CD4-positive, alpha-beta T cell treated with Interleukin-6 at 100 ng/mL for 8 hours (primary cell): ENCODE measurements at places on chromosomes 11 and 22.

- DNase-seq, result no peak
Observed at GRCh38 chr11:130112071-130112830, 42.6 kb downstream of the APLP2 start.

DNA sequence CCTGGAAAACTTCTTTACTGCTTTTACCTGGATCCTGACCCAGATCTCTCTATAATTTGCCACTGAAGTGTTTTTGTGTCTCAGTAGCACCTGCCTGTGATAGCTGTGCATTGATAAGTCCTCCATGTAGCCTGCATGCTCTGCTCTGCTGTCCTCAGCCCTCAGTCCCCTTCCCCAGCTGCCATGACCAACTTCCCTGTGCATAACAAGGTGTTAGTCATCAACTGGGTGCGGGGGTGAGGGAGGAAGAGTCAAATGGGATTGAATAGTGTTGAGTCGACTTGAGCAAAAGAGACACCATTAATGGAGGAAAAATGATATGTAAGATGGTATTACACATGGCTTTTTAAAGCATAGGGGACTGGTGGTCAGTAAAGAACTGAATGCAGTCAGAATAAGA, 92.2 kb upstream of the PLET1 start:
- no peak for DNase-seq

- DNase-seq, result no peak
Observed at GRCh38 chr22:42745118-42745517, 24.4 kb upstream of the A4GALT start.

GRCh38 chr11:1746511-1746931, 3.9 kb downstream of the IFITM10 start:
- no peak for DNase-seq

- DNase-seq, result no peak
Observed at GRCh38 chr22:30891781-30892180, 76.8 kb downstream of the MORC2 start.

- DNase-seq, result no peak
Observed at GRCh38 chr22:25039754-25040153, 87.2 kb downstream of the KIAA1671 start.

GRCh38 chr11:64675450-64676260, 47.3 kb downstream of the NRXN2 start:
- DNase-seq, result no peak

GRCh38 chr22:44286646-44287045, 26.1 kb downstream of the SHISAL1 start:
- no peak for DNase-seq

DNA sequence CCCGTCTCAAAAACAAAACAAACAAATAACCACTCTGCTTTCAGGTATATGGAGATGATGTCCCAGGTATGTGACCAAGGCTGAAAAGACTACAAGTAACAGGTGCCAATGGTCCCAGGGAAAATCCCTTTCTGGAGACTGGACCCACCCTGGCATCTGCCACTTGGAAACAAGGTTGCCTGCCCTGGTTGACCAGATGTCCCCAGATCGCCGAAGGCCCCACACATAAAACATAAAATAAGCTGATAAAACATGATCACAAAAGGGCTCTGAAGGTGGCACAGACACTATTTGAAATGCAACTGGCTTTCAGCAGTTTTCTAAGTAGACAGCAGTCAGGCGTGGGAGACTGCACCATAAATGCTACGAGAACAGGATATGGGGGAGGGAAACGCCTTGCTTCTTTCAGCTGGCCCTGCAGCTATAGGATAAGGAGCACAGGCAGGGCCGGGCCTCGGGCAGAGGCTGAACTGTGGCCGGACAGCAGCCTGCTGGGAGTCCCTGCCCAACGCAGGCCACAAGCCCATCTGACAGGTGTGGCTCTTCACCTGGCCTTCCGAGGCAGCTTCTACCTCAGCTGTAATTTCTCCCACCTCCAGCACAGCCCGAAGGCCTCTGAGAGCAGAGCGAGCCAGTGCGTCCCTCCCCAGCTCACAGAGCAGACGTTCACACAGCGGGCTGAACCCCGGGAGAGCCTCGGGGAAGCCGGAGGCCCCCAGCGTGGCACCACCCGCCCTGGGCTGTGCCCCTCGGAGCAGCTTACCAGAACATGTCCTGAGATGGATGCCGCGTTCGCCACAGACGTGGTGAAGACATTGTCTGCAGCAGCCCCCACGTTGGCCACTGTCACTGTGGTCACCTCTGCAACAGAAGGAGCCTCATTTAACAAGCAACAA, 4.0 kb downstream of the DEAF1 start:
- no peak for DNase-seq

DNA sequence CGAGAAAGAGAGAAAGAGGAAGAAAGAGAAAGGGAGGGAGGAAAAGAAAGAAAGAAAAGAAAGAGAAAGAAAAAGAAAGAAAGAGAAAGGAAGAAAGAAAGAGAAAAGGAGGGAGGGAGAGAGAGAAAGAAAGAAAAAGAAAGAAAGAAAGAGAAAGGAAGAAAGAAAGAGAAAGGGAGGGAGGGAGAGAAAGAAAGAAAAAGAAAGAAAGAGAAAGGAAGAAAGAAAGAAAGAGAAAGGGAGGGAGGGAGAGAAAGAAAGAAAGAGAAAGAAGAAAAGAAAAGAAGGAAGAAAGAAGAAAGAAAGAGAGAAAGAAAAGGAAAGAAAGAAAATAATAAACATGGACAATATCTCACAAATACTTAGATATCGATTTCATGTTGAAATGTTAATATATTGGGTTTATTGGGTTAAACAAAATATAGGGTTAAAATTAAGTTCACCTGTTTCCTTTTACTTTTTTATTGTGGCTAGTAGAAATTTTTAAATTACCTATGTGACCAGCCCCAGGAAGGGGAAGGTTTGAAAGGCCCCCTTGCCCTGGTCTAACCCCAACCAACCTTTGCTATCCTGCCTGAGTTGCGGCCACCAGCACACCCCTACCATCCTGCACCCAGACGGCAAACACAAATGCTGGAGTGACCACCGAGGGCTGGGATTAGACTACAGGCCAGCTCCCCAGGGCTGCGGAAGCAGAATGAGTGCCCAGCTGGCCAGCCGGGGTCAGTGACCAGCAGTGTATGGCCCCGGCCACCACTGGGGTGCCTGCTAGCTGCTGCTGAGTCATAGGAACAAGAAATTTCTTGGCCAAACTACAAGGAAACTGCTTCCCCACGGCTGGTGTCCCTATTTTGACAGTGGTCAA, 81.0 kb upstream of the FGF3 start:
- no peak for DNase-seq

- DNase-seq, result no peak
Observed at GRCh38 chr22:21680830-21681565, 15.2 kb downstream of the PPIL2 start.
